OCI-M1 (cell line): ENCODE measurements at places on chromosomes 2 and 18.
A peak's percentile ranks its signal among the peaks of the same experiment; 100 is the strongest.

DNA sequence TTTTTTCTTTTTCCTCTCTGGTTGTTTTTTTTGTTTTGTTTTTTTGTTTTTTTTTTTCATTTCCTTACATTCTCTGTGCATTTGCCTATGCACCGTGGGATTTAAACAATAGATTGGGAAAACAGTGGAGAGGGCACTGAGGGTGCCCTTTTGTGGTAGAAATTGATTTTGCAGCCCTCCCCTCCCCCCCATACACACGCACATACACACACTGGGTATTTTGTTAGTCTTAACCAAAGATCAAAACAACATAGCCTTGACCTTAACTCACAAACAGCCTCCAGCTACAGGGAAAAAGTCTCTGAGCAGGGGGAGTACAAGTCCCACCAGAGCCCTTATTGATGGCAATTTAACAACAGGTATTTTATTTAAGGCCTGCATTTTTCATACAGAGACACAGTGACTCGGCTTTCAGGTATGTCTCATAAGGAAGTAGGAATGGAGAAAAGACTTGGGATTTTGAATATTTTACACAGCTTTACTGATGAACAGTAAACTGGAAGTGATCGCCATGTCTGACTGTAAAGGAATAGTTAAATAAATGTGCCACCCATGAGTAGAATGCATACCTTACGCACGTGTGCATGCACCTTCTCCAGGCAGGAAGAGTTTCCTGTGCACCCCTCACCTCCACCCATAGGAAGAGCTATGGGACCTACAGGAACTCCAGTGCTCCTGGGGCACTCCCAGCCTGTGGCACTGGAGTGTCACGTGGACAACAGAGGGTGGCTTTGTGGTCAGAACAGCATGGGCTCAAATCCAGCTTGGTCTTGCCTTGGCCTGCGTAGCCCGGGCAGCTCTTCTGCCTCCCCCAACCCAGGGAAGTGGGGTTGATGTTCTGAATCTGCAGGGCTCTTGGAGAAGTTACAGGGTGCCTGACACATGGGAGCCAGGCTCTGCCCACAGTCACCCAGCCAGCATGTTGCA, 266.4 kb downstream of the ANAPC1 start:
- no peak for DNase-seq

DNA sequence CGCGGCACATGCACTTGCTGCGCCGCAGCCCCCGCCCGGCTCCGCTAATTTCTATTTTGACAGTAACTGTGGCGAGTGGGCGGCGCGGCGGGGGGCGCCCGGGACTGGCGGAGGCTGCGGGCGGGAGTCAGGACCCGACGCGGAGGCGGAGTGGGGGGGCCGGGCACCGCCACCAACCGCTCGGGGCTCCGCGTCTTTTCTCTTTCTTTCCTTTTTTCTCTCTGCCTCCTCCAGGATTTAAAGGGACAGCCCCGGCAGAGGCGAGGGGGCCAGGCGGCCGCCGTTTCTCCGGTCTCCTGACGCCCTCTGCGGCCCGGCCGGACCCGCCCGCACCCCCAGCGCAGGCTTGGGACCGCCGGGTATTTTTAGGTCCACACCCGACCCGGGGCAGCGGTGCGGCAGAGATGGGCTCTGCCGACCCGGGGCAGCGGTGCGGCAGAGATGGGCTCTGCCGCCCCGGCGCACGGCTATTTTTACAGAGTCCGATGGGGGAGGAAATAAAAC, 460 bp upstream of the ZBTB7C start:
- peak; percentile 22 for DNase-seq

- no peak for DNase-seq
Observed at GRCh38 chr18:10579079-10579867, 53.4 kb downstream of the NAPG start.

DNA sequence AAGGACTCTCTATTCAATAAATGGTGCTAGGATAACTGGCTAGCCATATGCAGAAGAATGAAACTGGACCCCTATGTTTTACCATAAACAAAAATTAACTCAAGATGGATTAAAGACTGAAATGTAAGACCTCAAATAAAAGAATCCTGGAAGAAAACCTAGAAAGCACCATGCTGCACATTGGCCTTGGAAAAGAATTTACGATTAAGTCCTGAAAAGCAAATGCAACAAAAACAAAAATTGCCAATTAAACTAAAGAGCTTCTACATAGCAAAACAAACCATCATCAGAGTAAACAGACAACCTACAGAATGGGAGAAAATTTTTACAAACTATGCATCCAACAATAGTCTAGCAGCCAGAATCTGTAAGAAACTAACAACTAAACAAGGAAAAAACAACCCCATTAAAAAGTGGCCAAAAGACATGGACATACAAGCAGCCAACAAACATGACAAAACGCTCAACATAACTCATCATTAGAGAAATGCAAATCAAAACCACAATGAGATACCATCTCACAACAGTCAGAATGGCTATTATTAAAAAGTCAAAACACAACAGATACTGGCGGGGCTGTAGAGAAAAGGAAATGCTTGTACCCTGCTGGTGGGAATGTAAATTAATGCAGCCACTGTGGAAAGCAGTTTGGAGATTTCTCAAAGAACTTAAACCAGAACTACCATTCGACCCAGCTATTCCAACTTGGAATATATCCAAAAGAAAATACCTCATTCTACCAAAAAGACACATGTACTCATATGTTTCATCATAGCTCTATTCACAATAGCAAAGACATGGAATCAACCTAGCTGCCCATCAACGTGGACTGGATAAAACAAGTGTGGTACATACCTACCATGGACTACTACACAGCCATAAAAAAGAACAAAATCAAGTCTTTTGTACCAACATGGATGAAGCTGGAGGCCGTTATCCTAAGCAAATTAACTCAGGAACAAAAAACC, 30.6 kb downstream of the SEPTIN10 start:
- no peak for DNase-seq

GRCh38 chr2:172253190-172254052, 150.7 kb upstream of the DLX2 start:
- DNase-seq: peak; percentile 45

DNA sequence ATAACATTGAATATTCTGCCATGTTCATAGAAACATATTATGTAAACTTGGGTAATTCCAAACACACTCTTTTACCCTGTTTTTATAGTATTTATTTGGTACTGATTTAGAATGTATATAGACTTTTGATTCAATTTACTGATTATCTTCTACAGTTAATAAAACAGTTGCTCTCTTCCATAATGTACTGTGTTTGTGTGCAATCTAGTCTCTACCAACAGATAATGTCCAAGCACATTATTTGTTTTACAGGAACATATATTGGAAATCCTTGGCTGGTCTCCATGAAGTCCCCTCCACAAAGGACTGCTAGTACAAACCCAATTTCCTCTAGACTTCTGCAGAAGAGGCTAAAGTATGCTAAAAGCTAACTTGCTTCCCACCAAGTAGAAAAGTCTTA, 386.6 kb downstream of the RND3 start:
- no peak for DNase-seq

DNA sequence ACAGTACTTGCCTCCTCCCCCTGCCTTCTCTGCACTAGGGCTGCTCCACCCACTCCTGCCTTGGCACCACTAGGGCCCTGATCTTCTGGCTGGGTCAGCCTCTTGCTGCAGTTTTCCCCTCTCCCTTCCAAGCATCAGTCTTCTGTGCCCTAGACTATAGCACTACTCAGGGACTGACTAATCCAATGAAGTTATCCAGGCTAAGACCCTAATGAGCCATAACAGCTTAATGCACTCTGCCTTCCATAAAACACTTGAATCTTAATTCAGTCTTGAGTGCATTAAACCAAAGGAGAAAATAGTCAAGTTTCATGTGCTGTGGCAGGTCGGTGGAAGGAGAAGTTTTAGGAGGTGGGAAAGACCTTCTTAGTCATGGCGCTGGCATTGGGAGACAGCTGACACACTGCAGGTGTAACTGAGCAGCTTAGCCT, 95.7 kb downstream of the BIN1 start:
- DNase-seq: no peak

- DNase-seq: no peak
Observed at GRCh38 chr2:107992069-107992468, 5.7 kb downstream of the SLC5A7 start.

DNA sequence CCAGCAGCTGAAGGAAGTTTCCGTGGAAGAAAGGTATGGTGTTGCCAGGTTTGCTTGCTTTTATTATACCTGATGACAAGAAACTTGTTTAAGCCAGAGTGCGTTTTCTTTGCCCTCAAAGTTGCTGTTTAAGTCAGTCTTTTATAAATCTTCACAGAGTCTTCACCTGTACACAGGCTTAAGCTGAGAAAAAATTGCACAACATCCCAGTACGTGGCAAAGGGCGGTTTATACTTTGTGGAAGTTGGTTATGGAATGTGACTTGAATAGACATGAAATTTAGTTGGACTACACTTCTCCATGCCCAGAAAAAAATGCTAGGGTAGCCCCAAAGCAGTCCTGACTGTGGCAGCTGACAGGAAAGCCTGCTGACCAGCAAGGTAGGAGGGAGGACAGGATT, 121.5 kb downstream of the RTN4 start:
- DNase-seq: no peak

GRCh38 chr18:11175266-11175979, 26.1 kb upstream of the PIEZO2 start:
- no peak for DNase-seq

- no peak for DNase-seq
Observed at GRCh38 chr2:38099099-38100028, 23.4 kb upstream of the CYP1B1 start.

GRCh38 chr2:94879982-94880377, 8.8 kb downstream of the TEKT4 start:
- no peak for DNase-seq

DNA sequence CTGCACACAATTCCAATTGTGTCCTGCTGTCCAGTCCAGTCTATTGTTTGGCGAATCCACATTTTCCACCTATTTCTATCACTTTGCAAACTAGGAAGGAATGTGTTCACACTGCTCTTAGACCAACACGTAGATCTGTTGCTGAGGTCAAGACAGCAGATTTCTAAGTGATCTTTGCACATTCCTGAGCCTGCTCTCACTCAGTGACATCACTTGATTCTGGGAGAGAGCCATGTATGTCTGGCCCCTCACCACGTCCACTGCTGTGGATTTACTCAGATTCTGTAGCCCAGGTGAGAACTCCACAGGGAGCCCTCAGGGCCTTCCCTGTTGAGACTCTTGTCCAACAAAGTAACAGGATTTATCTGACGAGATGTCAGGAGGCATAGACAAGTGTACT, 317.2 kb downstream of the TSN start:
- DNase-seq: no peak

DNA sequence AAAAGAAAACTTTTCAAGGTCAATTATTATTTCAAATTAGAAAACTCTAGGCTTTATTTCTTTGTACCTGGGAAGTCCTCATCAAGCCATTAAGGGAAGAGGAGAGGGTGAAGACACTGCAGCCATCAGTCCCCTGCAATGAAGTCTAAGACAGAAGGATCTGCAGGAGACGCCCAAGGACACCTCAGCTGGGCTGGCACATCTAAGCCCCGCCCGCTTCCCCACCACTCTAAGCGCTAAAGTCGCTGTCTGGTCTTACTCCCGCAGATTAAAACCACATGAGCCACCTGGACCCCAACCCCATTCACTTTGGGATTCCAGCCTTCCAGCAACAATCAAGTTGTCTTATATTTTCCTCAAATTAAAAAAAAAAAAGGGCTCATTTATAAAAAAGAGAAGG, 104.4 kb downstream of the AFF3 start:
- no peak for DNase-seq

GRCh38 chr18:72871091-72871490, 3.3 kb upstream of the NETO1 start:
- DNase-seq: peak; percentile 48

DNA sequence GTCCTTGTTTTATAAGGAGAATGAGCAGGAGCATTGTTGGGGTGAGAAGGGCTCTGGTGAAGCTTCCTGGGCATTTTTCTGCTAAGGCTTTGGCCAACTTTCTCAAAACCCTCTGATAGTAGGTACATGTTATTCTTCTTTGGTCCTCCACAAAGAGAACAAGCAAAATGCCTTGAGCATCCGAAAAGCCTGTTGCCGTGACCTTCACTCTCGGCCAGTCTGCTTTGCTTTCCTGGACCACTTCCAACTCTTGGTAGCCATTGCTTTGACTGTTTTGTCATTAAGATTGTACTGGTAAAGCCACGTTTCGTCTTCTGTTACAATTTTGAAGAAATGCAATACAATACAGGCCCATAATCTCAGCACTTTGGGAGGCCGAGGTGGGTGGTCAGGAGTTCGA, 27.4 kb upstream of the ALLC start:
- no peak for DNase-seq

GRCh38 chr2:45771261-45771660, 119.8 kb downstream of the PRKCE start:
- peak; percentile 10 for DNase-seq

DNA sequence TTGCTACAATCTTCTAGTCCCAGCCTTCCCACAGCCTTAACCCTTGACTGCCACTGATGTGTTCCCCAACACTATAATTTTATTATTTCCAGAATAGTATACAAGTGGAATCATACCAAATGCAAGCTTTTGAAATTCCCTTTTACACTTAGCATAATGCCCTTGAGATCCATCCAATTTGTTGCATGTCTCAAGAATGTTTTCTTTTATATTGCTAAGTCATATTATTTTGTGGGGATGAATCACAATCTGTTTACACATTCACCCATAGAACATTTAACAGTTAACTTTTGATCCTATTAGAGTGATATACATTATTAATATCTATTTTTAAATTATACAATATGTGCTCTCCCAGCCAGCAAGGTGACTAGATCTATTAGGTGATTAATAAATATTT, 74.3 kb upstream of the KYNU start:
- no peak for DNase-seq

- DNase-seq: peak; percentile 7
Observed at GRCh38 chr2:199975273-199975895, 20.0 kb downstream of the MAIP1 start.

- no peak for DNase-seq
Observed at GRCh38 chr18:37457341-37457740, 108.3 kb downstream of the CELF4 start.

- peak; percentile 30 for DNase-seq
Observed at GRCh38 chr18:11741505-11742145, 52.6 kb downstream of the GNAL start.
